ENCODE measurements at places on chromosomes 16 and 17.

GRCh38 chr17:46216682-46217081 is 23.5 kb upstream of the KANSL1 start:
- DNase-seq: no peak

- peak; percentile 98 for DNase-seq
Measured at GRCh38 chr17:38609280-38610031, 3.7 kb upstream of the SRCIN1 start.

- DNase-seq: no peak
Measured at GRCh38 chr16:26365161-26365940, 673.6 kb downstream of the HS3ST4 start.

- no peak for DNase-seq
Measured at GRCh38 chr17:13939222-13939621, 130.1 kb upstream of the COX10 start.

DNA sequence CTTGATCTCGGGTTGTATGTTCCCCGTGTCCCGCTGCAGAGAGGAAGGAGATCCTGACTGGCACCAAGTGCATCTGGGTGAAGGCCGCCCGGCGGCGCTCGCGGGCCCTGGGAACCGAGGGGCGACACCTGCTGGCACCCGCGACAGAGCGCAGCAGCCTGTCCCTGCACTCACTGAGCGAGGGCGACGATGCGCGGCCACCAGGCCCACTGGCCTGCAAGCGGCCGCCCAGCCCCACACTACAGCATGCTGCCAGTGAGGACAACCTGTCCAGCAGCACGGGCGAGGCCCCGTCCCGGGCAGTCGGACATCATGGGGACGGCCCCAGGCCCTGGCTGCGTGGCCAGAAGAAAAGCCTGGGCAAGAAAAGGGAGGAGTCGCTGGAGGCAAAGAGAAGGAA is 7.5 kb downstream of the BTBD17 start:
- no peak for DNase-seq

DNA sequence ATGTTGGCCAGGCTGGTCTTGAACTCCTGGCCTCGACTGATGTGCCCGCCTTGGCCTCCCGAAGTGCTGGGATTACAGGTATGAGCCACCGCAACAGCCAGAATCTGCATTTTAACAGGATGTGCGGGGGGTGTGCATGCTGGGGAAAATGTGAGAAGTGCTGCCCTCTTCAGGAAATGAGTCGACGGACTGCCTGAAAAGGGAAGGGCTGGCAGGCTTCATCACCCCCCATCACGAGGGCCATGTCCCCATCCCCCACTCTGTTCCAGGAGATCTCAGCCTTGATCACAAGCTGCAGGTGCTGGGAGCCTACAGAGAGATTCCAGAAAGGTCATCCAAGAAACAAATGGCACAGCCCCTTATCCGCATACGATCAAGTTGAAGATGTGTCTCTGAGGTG is 195.3 kb upstream of the RPL38 start:
- DNase-seq: peak; percentile 45

DNA sequence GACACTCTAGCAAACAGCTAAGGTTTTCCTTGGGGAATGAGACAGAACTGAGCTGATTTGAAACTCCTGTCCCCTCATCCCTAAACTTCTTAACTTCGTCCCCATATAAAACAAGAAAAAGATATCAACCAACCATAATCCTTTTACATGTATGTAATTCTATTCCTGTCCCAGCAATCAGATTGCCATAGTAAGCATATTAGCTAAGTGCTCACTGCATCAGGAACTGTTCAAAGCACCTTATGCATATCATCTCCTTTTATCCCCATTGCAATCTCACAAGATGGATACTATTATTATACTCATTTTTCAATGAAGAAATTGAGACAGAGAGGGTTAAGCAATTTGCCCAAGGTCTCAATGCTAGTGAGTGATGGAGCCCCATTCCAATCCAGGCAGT is 6.8 kb downstream of the KIF18B start:
- DNase-seq: no peak

Data from iPS DF 19.7 (cell line).